HT-29 (cell line): ENCODE measurements at places on chromosomes 2 and 18. TPM values are rescaled to one million over a fixed set of nuclear protein-coding genes. Genes with fewer than 3 reads are reported as not detected.

The CCDC102B gene
- not detected in 2 replicates for total RNA-seq

The C2orf92 gene
- total RNA-seq: 1.9 and 2.2 TPM in 2 replicates

The RAMP1 gene
- 36.5 and 56.0 TPM in 2 replicates for total RNA-seq

The TRABD2A gene
- 2.3 and 3.1 TPM in 2 replicates for total RNA-seq

The LRP2 gene
- total RNA-seq: not detected in 2 replicates

The UGT1A5 gene
- 3.1 and 3.5 TPM in 2 replicates for total RNA-seq

The MROH2A gene
- total RNA-seq: 2.4 and 2.8 TPM in 2 replicates

The LAMA3 gene
- 8.6 and 9.5 TPM in 2 replicates for total RNA-seq

The RDH14 gene
- 18.7 and 19.6 TPM in 2 replicates for total RNA-seq

The B3GNT7 gene
- total RNA-seq: 3.2 and 3.6 TPM in 2 replicates

The ABHD1 gene
- not detected in 2 replicates for total RNA-seq
